Activated CD4-positive, alpha-beta T cell treated with anti-CD3 and anti-CD28 coated beads for 36 hours (primary cell): ENCODE measurements at places on chromosomes 2 and 18. TPM values are rescaled to one million over a fixed set of nuclear protein-coding genes. Genes with fewer than 3 reads are reported as not detected.

Gene RND3
- total RNA-seq, result not detected

Gene IL1R2
- total RNA-seq, result 21.4 TPM

Gene GCG
- not detected for total RNA-seq

Gene ACKR3
- total RNA-seq, result 2.4 TPM

Gene SERPINB2
- not detected for total RNA-seq

Gene DLGAP1
- total RNA-seq, result not detected

Gene CSRNP3
- not detected for total RNA-seq

Gene MC2R
- not detected for total RNA-seq

Gene ESPNL
- total RNA-seq, result 0.21 TPM

Gene ASTL
- 2.8 TPM for total RNA-seq

Gene SERPINB4
- total RNA-seq, result not detected

DNA sequence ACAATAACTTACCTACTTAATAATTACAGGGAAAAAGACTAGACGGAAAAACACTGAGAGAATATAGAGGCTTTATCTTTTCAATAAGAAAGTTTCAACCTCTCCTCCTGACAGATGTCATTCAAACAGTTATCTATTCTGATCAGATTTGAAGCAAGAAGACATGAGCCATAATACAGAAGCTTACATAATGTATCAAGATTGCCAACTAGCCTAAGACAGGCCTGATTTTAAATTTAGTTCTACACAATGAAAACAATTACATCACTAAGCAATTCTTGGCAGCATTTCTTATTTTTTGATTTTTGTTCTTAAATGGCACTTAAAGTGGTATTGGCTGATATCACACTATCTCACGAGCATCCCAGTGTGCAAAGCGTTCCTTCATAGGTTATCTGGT is 41.6 kb downstream of the GPR155 start:
- DNase-seq, result no peak

GRCh38 chr2:2930841-2931240 is 446.8 kb downstream of the EIPR1 start:
- no peak for DNase-seq

DNA sequence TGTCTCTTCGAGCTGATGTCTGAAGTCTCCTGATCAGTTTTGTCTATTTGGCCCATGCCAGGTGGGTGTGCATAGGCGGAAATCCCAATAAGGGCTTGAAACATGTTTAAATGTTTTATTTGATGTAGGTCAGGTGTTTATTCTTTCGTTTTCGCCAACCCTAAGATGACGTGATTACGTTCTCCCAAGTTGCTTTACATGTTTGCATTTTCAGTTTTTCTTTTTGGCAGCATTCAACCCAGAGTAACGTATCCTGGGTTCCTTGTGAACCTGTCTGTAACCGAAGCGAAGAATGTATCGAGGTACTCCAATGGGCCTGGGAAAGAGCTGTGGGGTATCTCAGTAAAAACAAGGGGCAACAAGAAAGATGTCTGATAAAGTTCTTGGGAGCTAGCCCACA is 3.1 kb downstream of the ALPK2 start:
- no peak for DNase-seq

DNA sequence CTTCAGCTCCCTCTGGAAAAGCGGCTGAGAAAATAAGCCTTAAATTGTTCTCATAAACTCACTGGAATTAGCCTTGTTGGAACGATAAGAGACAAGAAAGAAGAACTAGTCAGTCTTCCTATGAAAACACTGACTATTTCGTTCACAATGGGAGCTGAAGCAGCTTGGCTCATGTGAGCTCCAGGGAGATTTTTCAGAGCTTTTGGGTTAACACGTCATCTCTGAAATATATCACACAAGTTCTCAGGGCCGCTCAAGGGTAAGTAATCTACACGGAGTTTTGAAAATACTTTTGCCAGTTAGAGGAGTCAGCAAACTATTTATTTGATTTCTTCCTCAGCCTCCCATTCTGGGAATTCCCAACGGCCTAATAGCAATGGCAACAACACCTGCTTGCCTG is 316.2 kb upstream of the MGAT5 start:
- DNase-seq, result no peak

- DNase-seq, result no peak
These were observed 95.9 kb upstream of the DLGAP1 start for GRCh38 chr18:4551001-4551360.

DNA sequence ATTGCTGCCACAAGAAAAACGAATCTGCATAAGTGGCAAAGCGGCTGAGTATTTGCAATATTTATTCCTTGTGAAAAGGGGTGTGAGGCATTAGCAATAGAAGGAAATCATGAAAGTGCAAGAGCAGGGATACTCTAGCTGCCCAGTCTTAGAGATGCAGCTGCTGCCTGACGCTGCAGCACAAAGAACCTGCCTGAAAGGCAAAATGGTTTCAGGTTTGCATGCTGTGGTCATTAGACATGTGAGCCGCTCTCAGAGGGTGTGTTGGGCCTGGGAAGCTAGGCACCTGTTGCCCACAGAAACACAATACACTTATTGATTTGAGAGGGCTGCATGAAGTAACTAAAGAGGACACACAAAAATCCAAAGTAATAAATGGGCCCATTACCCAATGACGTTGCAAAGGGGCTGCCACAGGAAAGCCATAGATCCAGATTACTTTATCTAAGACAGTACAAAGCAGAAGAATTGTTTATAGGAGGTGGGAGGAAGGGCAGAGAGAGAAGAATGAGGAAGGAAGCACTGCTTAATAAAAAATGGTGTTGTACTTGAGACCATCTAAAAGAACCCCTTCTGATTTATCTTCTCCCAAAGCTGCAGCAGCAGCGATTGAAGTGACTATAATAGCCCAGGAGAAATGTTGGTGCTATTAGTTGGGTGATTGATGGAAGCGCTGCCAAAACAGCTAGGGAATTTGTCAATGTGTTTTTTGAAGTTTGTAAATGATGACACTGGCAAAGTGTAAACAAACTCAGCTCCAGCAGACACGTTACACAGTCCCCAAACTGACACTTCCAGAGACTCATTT is 492.4 kb upstream of the ACVR2A start:
- DNase-seq, result no peak

GRCh38 chr18:70004696-70005095 is 57.0 kb upstream of the CD226 start:
- DNase-seq, result no peak

DNA sequence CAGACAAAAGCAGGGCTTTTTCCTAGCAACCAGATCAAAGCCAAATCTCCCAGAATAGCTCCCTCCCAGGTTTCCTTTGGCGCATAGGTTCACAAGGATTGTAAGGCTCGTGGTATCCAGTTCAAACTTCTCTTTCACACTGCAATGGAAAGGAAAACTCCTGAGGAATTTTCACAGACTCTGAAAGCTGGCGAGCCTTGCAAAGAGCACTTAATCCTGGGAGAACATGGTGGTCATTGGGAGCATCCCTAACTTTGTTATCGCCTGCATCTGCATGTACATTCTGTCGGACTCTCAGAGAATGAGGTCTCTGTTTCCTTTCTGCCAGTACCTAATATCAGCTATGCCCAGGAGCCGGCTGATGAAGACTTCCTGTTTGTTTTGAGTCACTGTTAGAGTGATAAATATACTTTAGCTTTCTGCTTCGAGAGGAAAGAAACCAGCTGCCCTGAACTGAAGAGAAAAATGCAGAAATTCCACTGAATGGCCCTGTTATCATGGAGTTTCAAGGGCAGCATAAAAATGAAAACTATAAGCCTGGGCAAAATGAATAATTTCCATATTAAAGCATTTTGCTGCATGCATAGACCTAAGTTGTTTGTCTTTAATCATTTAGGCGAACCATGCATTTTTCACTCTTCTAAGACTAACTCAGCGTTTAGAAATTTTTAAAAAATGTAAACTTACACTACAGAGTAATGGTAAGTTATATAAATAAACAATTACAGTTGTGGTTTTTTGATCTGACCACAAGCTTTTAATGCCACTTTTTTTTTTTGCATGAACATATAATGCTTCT is 76.4 kb upstream of the ZEB2 start:
- DNase-seq, result no peak

- DNase-seq, result peak; percentile 24
These were observed 1.0 kb upstream of the TUBB6 start for GRCh38 chr18:12306752-12307700.

GRCh38 chr2:210224941-210225672 is at the start of gene ACADL:
TSS of gene ACADL (minus strand) at chr2:210225447. CDS start at chr2:210225263, 184 bp downstream.
- DNase-seq, result peak; percentile 49

DNA sequence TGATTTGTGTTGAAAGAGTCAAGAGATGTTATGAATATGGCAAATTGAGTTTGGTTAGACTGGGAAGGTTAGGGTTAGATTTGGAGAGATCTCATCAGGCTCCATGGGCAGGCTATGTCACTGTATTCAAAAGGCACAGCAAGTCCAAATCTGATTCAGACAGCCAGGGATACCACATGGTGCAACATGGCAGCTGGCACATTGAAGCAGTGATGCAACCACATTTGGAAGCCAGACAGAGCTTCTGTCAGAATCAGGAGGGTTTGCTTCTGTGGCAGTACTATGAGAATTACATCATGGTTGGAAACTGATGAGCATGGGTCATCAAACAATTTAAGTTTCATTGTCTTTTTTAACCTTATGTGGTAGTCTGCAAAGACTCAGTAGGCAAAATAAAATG is 772.2 kb downstream of the SUCLG1 start:
- DNase-seq, result no peak

DNA sequence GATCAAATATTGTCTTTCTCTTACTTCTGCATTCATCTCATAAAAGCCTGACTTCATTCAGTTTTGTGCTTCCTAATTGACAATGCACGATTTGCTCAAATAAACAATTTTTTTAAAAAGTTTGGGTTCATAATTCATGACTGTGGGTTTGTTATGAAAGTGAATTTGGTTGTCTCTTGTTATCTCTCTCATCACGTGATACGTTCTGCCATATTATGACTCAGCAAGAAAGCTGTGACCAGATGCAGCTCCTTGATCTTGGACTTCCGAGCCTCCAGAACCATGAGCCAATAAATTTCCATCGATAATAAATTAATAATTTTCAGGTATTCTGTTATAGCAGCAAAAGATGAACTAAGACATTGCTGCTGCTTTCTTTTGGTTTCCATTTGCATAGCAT is 156.5 kb upstream of the LRATD1 start:
- no peak for DNase-seq

DNA sequence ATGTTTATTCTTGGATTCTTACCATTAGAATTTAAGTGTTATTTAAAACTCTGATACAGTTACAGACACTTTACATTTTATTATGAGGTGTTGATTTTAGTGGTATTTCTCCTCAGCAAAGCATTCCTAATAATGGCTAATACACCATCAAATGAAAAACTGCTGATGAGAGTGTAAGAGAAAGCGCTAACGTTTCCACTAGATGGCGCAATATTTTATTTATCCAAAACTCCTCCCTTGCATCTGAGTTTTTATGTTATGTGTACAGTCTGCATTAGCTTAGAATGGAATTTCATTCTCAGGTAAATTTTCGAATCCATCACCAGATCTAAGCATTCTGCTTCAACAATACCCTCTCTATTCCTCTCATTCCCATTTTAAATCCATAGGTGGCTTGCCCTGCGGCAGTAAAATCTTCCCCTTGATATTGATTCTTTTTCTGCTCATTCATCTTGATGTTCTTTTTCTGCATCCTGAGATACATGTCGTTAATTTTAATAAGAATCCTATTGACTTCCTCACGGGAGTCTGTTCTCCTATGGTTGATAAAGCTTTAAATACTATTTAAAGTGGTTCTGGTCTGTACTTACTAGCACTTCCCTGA is 53.9 kb downstream of the PRKRA start:
- DNase-seq, result no peak

DNA sequence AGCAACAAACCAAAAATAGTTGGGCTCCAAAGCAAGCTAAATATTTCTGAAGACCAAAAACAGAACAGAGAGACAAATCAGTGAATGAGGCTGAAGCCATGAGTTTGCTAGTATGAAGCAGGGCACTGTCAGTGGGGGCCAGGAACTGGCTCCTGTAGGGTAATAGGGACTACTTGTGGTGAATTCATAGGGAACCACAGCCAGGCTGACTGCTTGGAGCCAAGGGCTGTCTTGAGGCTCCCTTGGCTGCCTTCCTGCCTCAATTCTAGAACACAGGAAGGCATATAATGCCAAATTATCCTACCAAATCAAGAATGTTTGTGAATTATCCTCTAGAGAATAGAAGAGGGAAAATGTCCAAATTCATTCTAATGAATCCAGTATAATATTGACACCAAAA is 406.0 kb downstream of the CCDC85A start:
- no peak for DNase-seq

- no peak for DNase-seq
These were observed 26.2 kb upstream of the SNED1 start for GRCh38 chr2:240972201-240972600.

DNA sequence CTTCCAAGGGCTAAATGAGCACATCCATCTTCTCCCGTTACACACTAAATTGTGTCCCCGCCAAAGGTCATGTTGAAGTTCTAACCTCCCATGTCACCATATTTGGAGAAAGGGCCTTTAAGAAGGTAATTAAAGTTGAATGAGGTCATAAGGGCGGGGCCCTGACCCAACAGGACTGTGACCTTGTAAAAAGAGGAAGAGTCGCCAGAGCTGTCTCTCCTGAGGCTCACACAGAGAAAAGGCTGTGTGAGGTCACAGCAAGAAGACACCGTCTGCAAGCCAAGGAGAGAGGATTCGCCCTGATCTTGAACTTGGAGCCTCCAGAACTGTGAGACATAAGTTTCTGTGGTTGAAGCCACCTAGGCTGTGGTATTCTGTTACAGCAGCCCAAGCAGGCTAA is 24.1 kb downstream of the TRABD2A start:
- DNase-seq, result peak; percentile 69

DNA sequence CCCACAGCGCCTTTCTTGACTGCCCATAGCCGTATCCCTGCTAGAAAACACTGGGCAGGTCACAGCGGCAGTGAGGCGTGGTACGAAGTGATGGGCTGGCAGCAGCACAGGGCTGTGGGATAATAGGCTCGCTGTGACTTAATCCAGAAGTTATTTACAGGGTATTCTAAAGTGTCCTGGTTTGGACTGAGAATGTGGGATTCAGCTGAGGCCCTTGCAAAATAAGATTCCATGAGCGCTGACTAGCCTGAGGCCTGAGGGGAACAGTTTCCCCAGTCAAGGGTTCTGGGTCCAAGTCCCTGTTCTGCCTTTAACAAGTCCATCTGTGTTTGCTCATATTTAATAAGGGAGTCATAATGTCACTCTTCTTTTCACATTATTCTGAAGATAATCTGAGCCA is 34.6 kb downstream of the SETBP1 start:
- DNase-seq, result no peak

DNA sequence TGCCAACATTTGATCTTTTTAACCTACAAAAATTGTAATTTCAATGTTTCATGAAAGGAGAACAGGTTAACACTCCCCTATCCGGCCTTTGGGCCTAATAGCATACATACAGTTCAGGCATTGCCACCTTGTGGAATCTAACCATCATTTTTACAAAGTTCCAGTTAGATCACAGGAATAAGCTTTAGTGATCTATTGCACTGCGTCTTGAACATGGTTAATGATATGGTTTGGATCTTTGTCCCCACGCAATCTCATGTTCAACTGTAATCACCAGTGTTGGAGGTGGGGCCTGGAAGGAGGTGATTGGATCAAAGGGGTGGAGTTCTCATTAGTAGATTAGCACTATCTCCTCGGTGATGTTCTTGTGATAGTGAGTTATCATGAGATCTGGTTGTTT is 58.2 kb upstream of the NEUROD1 start:
- DNase-seq, result no peak

GRCh38 chr2:192286093-192286701 is 91.5 kb upstream of the TMEFF2 start:
- DNase-seq, result peak; percentile 11

- DNase-seq, result no peak
These were observed 238.7 kb downstream of the TGIF1 start for GRCh38 chr18:3688690-3689089.

GRCh38 chr2:176682278-176682677 is 413.0 kb downstream of the MTX2 start:
- DNase-seq, result no peak

- no peak for DNase-seq
These were observed 81.4 kb upstream of the GATA6 start for GRCh38 chr18:22088029-22088428.
